Cardiac atrium fibroblast (primary cell): ENCODE measurements at places on chromosomes 3 and 15. TPM values are rescaled to one million over a fixed set of nuclear protein-coding genes. Genes with fewer than 3 reads are reported as not detected.

Gene RPP25
- total RNA-seq: 18.3 and 22.4 TPM in 2 replicates

Gene ELL3
- total RNA-seq: 1.3 and 1.6 TPM in 2 replicates

Gene PARP15
- not detected in 2 replicates for total RNA-seq

Gene KBTBD12
- total RNA-seq: not detected in 2 replicates

Gene CYP1A1
- total RNA-seq: 2.1 and 2.5 TPM in 2 replicates

Gene SMAD6
- 48.9 and 59.3 TPM in 2 replicates for total RNA-seq

Gene ACOX2
- total RNA-seq: 9.9 and 12.0 TPM in 2 replicates

Gene PRSS50
- not detected in 2 replicates for total RNA-seq

Gene PLA2G4F
- not detected in 2 replicates for total RNA-seq

Gene MST1
- 6.6 and 10.1 TPM in 2 replicates for total RNA-seq

Gene MYL3
- 1.4 TPM in 1 of 2 replicates, not detected in the other for total RNA-seq

Gene ISLR
- total RNA-seq: 89.9 TPM in 2 replicates

Gene LTF
- total RNA-seq: under 0.01 and 23.3 TPM in 2 replicates

Gene FAM227B
- 2.3 and 7.6 TPM in 2 replicates for total RNA-seq

Gene LMAN1L
- total RNA-seq: 0.36 TPM in 1 of 2 replicates, not detected in the other

Gene GPR171
- total RNA-seq: not detected in 2 replicates

Gene SH3GL3
- 0.32 TPM in 1 of 2 replicates, not detected in the other for total RNA-seq

Gene NAALADL2
- 3.8 and 4.2 TPM in 2 replicates for total RNA-seq

Gene EPHB1
- total RNA-seq: 0.16 TPM in 1 of 2 replicates, not detected in the other

Gene RNU5B-1
- total RNA-seq: not detected in 2 replicates

Gene CFAP92
- total RNA-seq: not detected in 2 replicates

Gene HCLS1
- total RNA-seq: 2.3 and 5.0 TPM in 2 replicates

Gene FGD5
- 5.1 and 5.3 TPM in 2 replicates for total RNA-seq

Gene NDUFB4
- total RNA-seq: 97.5 and 116 TPM in 2 replicates

Gene PSTPIP1
- not detected in 2 replicates for total RNA-seq

Gene ZNF592
- total RNA-seq: 9.4 TPM in 2 replicates

Gene OSTN
- total RNA-seq: not detected in 2 replicates

Gene MAP6D1
- under 0.01 and 4.5 TPM in 2 replicates for total RNA-seq

Gene CPB1
- total RNA-seq: not detected in 2 replicates

Gene SLC9C1
- total RNA-seq: 0.16 TPM in 1 of 2 replicates, not detected in the other

Gene SLC22A13
- not detected in 2 replicates for total RNA-seq

Gene NRROS
- total RNA-seq: 0.36 and 1.3 TPM in 2 replicates

Gene SPTSSB
- total RNA-seq: not detected in 2 replicates

Gene MME
- 55.6 and 80.3 TPM in 2 replicates for total RNA-seq

Gene CASR
- not detected in 2 replicates for total RNA-seq

Gene SCG3
- total RNA-seq: not detected in 2 replicates

Gene MINAR1
- 0.36 and 0.49 TPM in 2 replicates for total RNA-seq

Gene FBXW12
- not detected in 2 replicates for total RNA-seq

Gene CHRNA5
- 0.49 TPM in 1 of 2 replicates, not detected in the other for total RNA-seq

Gene RGMA
- 2.7 and 7.0 TPM in 2 replicates for total RNA-seq

Gene KNSTRN
- 14.3 and 16.5 TPM in 2 replicates for total RNA-seq

Gene ADPGK
- 67.1 and 75.5 TPM in 2 replicates for total RNA-seq

Gene CPNE9
- total RNA-seq: not detected in 2 replicates

Gene SPRED1
- 24.2 and 35.5 TPM in 2 replicates for total RNA-seq

Gene KIF23
- total RNA-seq: 4.9 and 9.9 TPM in 2 replicates

Gene TRAIP
- total RNA-seq: 6.5 and 7.8 TPM in 2 replicates

Gene EAF1
- 8.5 and 15.6 TPM in 2 replicates for total RNA-seq

Gene GUCA1C
- total RNA-seq: not detected in 2 replicates

Gene GOLGA8S
- total RNA-seq: 0.18 TPM in 1 of 2 replicates, not detected in the other

Gene TMCO5A
- total RNA-seq: not detected in 2 replicates

Gene TMEM212
- not detected in 2 replicates for total RNA-seq

Gene GOLGA6L7
- not detected in 2 replicates for total RNA-seq

Gene RASL12
- 3.1 and 4.2 TPM in 2 replicates for total RNA-seq

Gene ONECUT1
- total RNA-seq: not detected in 2 replicates

Gene LINS1
- 8.9 and 16.4 TPM in 2 replicates for total RNA-seq

Gene IQCF6
- not detected in 2 replicates for total RNA-seq

Gene CPNE4
- total RNA-seq: not detected in 2 replicates

Gene FAM3D
- total RNA-seq: not detected in 2 replicates
